ENCODE measurements at places on chromosomes 11 and 22.

GRCh38 chr11:124839128-124839971 is 25.9 kb upstream of the ROBO3 start:
- DNase-seq = no peak

- no peak for DNase-seq
Measured at GRCh38 chr11:65414776-65415498, 7.7 kb upstream of the NEAT1 start.

GRCh38 chr11:39021539-39021938 is 2423.5 kb upstream of the RAG2 start:
- DNase-seq = no peak

- DNase-seq = no peak
Measured at GRCh38 chr11:38721586-38722315, 2123.7 kb upstream of the RAG2 start.

GRCh38 chr22:49929994-49930575 is 11.7 kb downstream of the CRELD2 start:
- no peak for DNase-seq

DNA sequence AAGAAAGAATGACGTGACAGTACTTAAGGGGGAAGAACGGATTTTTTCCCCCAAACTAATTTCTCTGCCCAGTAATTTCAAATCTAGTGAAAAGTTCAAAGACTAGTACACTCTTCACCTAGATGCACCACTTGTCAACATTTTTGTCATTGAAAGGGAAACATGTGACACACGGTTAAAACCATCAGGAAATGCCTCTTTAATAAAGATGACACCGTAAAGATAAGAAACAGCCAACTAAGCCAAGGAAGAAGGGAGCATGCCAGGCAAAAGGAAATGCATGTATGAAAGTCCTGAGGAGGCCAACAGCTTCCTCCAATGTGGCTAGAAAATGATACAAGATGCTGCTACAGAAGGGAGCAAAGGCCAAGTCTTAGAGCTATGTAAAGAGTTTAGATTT is 49.4 kb downstream of the RSF1 start:
- no peak for DNase-seq

- DNase-seq = no peak
Measured at GRCh38 chr11:117181586-117182550, 3.3 kb downstream of the SIDT2 start.

DNA sequence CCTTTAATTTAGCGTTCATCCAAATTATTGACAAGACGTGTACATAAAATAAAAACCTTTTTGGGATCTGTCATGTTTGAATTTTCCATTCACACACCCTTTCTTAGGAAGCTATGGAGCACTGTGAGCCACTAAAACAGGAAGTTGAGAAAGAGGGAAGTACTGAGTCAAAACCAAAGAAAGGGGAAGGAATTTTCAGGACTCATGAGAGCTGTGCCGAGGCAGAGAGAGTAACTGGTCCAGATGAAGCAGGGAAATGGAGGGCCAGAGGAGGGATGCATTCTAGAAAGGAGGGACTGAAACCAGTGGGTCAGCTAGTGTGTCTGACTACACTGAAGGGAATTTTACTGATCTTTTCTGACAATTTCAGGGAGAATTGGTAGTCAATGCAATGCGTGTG is 24.9 kb downstream of the APLP2 start:
- no peak for DNase-seq

GRCh38 chr11:112279901-112280267 is 19.2 kb upstream of the PLET1 start:
- DNase-seq = no peak

DNA sequence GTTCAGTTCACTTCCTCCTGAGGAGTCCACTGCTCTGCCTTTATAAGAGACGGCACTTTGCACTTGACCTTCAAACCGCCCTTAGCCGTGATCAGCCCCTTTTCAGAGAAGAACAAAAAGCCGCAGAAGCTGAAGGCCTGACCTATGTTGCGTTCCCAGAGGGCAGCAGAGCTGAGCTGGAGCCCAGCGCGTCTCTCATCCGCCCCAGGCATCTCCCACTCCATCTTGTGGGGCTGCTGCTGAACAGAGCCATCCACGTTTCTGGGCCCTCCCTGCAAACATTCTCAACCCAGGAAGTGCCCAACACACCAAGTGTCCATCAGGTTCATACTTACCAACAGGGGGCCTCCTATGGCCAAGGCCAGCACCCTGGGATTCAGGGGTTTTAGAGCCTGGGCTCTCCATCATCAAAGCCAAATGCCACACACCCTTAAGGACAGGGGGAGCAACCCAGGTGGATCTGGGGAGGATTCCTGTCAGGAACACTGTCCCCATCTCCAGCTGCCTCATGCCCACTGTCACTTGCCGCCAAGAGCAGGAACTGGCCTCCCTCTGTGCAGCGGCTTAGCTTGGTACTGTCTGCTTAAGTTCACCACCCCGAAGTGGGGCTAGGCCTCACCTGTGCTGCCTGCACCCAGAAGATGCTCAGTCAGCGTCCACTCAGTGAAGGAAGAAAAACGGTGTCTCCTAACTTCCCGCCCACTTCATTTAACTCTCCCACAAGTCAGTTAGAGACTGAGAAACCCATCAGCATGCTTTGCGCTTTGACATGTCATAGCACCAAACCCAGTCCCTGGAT is 16.0 kb upstream of the EFCAB6 start:
- DNase-seq = no peak

- no peak for DNase-seq
Measured at GRCh38 chr11:1112351-1113191, 37.9 kb downstream of the MUC2 start.

- DNase-seq = no peak
Measured at GRCh38 chr22:17764036-17764435, 10.2 kb downstream of the BID start.

- DNase-seq = no peak
Measured at GRCh38 chr11:26839911-26840698, 118.2 kb upstream of the SLC5A12 start.

GRCh38 chr22:27292542-27293299 is 508.8 kb downstream of the MN1 start:
- DNase-seq = no peak

DNA sequence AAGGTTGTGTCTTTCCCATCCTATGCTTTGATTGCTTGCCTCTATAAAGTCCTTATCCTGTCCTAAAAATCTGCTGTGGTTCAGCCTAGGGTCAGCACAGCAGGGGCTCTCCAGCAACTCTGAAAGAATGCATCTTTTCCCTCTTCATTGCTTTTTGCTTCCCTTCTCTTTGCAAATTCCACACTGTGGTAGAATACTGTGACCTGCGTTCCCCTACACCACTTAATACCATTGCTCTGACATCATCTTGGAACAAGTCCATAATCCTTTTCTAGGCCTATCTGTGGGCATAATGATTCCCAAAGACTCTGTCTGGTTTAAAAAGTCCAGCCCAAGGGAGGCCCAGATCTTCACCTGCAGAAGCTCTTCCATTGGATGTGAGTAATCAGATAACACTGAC is 177.7 kb downstream of the NAV2 start:
- no peak for DNase-seq

GRCh38 chr22:33553493-33553892 is 366.8 kb downstream of the LARGE1 start:
- no peak for DNase-seq

DNA sequence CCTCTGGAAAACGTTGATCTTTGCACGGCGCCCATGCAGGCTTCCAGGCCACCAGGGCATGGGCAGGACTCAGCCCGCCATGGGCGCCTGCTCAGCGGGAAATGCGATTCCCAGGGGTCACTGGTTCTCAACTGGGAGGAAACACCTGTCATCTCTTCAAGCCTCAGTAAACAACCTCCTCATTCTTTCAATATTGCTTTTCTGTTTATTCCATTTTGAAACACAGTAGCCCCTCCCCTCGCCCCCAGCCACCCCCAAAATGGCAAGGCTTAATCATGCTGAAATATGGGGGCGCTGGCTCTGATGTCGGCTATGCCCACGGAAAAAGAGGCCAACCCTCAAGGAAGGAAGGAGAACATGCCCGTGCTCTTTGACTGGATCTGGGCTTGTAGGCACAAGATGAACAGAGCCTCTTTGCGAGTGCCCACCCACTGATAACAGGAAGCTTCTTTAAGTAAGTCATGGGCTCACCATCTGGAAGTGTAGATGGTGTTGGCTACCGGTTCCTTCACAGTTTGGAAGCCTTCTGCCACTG is 594 bp upstream of the POU2AF1 start:
- DNase-seq = no peak

DNA sequence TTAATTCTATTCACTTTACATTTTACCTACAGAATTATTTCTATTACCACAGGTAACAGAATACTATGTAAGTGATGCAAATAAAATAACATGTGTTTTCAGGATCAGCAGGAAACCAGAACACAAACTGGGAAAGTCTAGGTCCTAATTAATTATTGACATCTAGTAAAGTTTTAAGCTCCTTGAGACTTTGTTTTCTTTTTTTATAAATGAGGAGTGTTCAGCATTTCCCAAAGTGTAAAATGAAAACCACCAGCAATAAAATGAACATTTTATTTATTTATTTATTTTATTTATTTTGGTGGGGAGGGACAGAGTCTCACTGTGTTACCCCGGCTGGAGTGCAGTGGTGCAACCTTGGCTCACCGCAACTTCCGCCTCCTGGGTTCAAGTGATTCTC is 123.6 kb downstream of the ARHGAP42 start:
- no peak for DNase-seq

GRCh38 chr11:10657308-10658271 is 36.0 kb downstream of the IRAG1 start:
- no peak for DNase-seq
